Dorsolateral prefrontal cortex (tissue), 122 donors: ENCODE measurements at places on chromosomes 6 and 20.

DNA sequence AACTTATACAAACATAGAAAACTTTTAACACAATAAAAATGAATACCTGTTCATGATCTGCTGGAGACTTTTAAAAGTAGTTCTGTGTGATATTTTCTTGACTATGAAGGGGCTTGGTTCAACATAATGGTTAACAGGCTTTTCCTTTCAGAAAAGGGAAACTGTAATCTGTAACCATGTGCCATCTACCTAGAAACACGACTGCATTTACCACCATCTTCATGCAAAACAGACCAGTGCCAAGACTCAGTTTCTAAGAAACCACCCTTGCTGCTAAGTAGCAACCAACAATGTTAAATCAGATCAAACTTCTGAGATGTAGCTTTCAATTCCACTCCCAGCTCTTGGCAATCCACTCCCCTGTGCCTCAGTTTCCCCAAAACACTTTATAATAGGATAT lies 15.7 kb downstream of the STAU1 start:
- no peak for DNase-seq

DNA sequence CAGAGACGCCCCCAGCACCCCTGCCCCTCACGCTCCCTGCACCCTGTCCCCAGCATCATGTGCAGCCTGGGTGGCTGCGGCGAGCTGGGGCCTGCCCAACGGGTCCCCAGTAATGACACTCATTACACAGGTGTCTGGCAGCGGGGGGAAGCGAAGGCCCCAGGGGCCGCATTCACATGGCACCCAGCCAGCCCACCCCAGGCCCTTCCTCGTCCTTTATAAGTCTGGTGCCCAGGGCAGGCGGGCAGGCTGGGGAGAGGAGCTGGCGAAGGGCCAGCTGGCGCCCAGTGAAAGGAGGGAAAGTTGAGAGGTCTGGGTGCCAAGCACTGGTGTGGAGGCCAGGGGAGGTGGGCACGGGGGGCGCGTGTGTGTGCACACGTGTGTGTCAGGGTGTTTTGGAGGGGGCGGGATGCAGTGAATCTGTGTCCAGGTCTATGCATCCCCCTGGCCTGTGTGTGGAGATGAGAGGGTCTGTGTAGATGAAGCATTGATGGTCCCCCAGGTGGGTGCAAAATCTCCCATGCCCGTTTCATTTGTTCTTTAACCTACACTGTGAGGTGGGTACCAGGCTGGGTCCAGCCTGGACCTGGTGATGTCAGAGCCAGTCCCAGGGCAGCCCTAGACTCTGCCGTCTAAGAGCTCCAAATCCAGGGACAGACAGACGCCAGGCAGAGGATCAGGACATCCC lies 105.3 kb downstream of the CEBPB start:
- no peak for DNase-seq

DNA sequence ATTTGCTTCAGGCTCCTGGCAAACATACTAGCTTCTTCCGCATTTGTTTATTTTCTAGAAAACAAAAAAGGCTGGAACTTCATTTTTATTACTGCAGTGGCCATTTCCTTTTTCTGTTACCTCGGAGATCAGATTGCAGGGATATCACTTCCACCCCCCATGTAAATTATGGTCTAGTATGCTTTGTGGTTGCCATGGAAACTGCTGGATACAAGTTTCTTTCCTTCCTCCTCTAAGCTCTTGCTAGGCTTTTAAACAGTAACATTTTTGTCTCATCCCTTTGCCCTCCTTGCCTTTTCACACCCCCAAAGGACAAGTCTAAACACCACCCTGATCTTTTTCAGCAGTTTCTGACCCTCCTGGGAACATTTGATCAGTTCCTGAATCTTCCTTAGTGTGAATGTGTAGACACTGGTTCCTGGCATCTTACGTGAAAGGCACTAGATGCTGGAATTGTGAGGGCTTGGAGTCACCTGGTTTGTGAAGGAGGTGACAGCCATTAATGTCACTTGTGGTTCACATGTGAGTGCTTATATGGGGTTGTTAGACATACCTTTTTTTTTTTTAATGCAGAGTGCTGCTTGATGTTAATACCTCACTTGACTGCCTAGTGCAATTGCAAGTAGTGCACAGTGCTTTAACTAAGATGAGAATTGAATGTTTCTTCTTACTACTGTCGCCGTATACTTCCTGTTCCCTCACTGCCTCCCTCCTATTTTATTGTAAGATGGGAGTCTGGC lies 181.6 kb downstream of the JARID2 start:
- no peak for DNase-seq

DNA sequence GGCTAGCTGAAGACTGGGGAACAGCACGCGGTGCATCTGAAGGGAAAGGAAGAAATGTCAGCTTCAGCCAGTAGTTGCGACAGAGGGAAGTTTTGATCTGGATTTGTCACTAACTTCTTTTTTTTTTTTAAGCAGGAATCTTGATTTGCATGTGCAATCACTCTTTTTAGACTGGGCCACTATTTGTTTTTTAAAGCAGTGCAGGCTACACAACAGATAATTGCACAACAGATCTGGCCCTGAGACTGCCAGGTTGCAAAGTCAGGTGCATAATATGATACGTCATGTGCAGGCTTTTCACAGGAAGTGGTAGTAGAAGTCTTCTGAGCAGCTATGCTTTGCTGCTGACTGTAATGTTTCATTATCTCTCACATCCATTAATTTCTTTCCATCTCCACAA lies 13.5 kb downstream of the PFDN4 start:
- DNase-seq = no peak

DNA sequence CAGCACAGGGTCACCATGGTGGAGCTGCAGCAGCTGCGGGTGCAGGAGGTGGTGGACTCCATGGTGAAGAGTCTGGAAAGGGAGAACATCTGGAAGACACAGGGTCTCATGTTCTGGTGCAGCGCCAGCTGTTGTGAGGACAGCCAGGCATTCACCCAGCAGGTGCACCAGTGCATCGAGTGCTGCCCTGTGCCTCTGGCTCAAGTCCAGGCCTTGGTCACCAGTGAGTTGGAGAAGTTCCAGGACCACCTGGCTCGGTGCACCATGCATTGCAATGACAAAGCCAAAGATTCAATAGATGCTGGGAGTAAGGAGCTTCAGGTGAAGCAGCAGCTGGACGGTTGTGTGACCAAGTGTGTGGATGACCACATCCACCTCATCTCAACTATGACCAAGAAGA lies 22.9 kb upstream of the RIPK1 start:
- DNase-seq = no peak

GRCh38 chr6:33566182-33567084 lies 13.6 kb downstream of the BAK1 start:
- DNase-seq = no peak

DNA sequence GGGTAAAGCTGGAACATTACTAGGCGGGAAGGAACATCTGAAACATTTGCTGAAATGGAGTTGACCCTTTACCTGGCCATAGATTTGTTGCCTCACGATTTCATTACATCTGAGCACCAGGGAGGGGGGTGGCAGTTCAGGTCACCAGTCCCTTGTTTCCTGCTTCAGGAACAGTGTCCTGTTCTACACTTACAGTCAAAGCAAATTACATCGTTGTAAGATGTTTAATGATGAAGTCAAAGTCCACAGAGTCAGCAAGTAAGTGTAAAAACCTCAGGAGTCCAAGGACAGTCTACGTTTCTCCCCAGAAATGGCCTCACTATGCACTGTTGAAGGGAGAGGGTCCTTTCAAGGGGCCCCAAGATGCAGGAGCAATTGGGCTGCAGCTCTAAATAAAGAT lies 8.9 kb upstream of the MICB start:
- no peak for DNase-seq

GRCh38 chr6:2166717-2167116 lies 78.7 kb downstream of the GMDS start:
- DNase-seq = no peak

GRCh38 chr6:816510-817084 lies 123.7 kb upstream of the EXOC2 start:
- no peak for DNase-seq

DNA sequence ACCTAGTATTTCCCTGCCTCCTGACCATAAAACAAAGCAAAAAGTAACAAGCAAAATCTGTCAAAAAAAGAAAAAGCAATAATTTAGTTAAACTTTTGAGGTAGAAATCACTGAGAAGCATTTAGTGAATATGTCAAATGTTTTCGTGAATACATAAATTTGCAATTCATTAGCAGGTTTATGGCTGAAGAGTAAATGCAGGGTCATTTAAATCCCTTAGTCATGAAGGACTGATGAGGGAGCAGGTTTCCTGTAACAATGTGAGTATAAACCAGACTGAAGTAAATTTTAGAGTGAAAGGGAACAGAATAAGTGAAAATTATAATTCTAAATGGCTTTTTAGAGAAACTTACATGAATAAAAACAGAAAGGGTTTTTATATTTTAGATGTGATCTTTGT lies 313.5 kb upstream of the MANEA start:
- DNase-seq = no peak

- no peak for DNase-seq
Measured at GRCh38 chr6:142210606-142211005, 63.5 kb downstream of the VTA1 start.

DNA sequence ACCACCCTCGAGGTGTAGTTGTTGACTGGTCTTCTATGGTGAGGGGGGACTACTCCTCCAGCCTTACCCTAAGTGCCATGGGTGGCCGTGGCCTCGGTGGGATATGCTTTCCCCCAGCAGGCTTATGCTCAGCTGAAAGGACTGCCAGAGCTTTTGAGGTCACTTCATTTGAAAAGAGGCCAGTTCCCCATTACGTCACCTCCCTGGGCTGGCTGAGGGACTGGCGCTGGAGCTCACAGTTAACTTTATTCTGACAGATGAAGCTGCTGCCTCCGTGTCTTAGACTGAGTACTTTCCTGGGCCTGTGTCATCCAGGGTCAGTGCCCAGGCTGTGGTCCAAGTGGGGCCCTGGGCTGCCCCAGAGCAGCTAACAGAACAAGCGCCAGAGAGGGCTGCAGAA lies 42.8 kb upstream of the PCMTD2 start:
- DNase-seq = no peak

GRCh38 chr6:71114544-71114943 lies 157.7 kb upstream of the B3GAT2 start:
- no peak for DNase-seq

DNA sequence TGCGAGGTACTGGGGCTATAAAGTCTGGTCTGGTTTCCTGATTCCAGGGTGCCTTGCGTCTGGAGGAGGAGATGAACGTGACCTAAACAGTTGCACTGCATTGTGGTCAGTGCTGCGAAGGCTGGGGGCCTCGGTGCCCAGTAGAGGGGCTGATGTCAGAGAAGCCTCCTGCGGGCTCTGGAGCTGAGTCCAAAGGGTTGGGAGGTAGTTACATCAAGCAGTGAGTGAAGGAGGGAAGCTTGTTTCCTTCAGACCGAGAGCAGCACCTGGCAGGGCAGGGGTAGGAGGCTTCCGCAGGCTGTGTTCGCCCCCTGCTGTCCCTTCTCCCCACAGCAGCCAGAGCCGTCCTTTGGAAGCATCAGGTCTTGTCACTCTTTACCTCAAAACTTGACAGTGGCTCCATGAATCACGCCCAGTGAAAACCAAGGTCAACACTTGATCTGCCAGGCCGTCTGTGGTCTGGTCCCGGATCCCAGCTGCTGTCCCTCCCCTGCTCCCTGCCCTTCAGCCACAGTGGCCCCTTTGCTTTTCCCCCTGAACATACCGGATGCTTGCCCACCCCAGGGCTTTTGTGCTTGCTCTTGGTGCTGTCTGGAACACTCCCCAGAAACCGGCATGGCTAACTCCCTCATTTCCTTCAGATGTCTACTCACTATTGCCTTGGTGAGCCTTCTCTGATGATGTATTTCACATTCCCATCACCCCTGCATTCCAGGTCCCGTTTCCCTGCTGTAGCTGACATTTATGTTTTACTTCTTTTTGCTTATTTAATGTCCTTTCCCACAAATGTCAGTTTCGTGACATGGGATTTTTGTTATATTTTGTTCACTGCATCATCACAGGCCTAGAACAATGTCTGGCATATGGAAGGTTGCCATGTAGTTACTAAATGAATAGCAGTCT lies 7.0 kb downstream of the DYNLRB1 start:
- peak; percentile 59 for DNase-seq

- DNase-seq = no peak
Measured at GRCh38 chr6:114024746-114025145, 53.8 kb upstream of the HDAC2 start.

- DNase-seq = no peak
Measured at GRCh38 chr6:17938901-17939300, 48.5 kb downstream of the KIF13A start.
